Left lung (tissue), 14 donors: ENCODE measurements at places on chromosomes 6 and 20.

DNA sequence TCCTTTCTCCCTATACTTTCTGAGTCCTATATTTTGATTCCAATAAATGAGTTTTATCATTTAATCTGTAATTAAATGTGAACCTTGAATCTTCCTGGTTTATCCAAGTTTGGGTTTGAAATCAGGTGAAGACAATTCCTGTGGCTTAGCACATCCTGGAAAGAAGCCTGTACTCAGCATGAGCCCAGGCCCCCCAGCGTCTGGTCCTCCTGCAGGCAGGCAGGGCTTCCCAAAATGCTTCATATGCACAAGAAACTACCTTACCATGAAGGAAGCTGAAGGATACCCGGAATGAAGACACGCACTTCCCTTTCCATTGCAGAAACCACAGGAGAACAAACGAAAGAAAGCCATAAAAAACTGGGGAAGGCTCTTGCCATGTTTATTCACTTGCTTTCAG lies 157.4 kb upstream of the PDE10A start:
- no peak overlapping the region for H3K4me3 ChIP-seq
- no peak for DNase-seq
- no peak overlapping the region for H3K27ac ChIP-seq
- no peaks in the 10 kb centered on the region for H3K36me3 ChIP-seq
- H3K4me1 ChIP-seq = no peaks in the 10 kb centered on the region

GRCh38 chr6:2959909-2960719 lies 11.3 kb downstream of the SERPINB6 start:
- H3K27ac ChIP-seq = peak overlapping the region; percentile 50
- no peaks in the 10 kb centered on the region for H3K27me3 ChIP-seq
- H3K4me3 ChIP-seq = no peak overlapping the region
- no peak for DNase-seq

DNA sequence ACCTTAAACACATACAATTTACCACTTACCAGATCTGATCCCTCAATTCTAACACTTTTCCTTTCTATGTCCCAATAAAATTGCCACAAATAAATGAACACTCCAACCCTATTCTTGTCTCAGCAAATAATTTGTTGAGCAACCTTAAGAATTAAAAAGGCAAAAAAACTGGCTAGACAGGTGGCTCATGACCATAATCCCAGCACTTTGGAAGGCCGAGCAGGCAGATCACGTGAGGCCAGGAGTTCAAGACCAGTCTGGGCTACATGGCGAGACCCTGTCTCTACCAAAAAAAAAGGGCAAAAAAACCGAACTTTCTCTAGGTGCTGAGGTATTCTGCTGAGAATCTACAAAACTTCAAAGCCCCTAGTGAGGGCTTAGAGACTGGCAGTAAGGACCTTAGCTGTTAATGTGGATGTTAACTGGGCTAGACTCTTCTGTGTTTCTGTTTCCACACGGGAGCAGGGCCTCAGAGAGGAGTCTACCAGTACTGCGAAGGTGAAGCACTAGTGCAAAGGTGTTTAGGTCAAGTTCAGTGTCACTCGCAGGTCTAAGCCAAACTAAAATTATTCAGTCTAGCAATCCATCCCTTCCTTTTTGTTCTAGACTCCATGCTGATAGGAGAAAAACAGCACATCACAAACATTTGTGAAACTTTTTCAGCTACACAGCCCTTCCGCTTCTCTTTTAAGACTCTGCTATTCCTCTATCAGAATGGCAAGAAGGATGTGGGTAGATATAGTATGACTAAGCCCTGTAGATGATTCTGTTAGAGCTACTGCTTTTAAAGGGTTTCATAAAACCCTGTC lies 2.6 kb downstream of the FASTKD5 start:
- no peak overlapping the region for H3K4me3 ChIP-seq
- peaks cover 18% of the 10 kb centered on the region for H3K36me3 ChIP-seq
- no peaks in the 10 kb centered on the region for H3K27me3 ChIP-seq
- H3K4me1 ChIP-seq = peaks cover 53% of the 10 kb centered on the region

GRCh38 chr6:139448051-139448649 lies 73.7 kb upstream of the CITED2 start:
- H3K4me3 ChIP-seq = no peak overlapping the region
- no peaks in the 10 kb centered on the region for H3K36me3 ChIP-seq
- no peaks in the 10 kb centered on the region for H3K27me3 ChIP-seq
- DNase-seq = no peak
- H3K4me1 ChIP-seq = no peaks in the 10 kb centered on the region

DNA sequence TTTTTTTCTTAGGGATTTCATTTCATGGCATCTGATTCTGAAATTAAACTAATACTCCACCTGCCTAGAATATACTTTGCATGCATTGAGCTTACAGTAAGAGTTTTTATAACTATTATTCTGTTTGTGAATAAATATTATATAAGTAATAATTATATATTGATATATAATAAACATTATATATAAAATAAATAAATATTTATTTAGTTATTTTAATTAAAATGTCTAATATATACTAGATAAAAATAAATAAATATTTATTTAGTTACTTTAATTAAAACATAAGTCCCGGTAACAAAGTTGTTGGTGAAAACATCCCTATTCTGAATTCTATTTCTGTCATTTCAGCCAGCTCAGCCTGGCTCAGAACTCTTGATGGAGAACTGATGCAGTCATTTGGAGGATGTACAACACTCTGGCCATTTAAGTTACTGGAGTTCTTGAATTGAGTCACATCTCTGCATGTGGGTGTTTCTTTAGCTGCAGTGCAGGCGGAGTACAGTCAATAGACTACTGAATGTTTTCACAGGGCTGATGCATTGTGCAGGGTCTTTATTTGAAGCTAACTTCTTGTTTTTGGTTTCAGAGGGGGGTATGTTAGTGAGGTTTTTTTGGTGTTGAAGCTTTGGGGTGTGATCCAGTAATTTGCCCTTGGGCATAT lies 508.9 kb upstream of the ADGRB3 start:
- no peaks in the 10 kb centered on the region for H3K27me3 ChIP-seq
- no peak for DNase-seq
- H3K4me3 ChIP-seq = no peak overlapping the region
